ENCODE measurements at places on chromosomes 16 and 17.

DNA sequence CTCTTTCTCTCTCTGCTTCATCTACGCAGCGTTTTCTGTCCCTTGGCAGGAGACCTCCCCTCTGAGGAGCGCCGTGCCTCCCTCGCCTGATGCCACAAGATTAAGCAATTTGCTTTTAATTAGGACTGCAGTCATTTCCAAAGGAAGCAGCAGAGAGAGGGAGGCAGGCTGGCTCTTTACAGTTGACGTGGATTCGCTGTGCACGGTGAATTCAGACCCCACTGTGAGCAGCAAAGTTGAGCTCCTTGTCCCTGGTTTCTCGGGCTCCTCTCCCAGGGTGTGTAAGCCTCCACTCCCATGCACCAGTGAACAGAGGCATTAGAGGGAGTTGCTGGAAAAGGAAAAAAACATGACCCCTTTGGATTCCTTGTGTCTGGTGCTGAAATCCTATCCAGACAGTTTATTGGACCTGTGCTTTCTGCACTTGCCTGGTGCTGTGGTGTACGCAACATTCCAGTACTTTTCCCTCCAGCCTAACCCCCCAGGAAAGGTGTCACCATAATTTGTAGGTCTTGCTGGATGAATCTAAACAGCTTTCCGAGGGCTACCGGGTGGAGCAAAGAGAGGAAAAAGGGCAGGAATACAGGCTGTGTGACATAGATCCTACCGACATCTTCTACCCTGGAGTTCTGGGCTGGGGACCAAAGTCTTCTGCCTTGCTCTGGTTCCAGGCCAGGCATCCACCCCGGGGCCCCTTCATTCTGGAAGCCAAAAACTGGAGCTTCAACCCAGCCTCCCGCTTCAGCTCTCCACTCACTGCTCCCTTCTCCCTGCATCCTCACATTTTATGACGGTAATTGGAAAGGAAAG, 171.0 kb downstream of the MAF start:
- no peaks in the 10 kb centered on the region for H3K36me3 ChIP-seq
- no peak for DNase-seq
- no peaks in the 10 kb centered on the region for H3K4me1 ChIP-seq
- H3K4me3 ChIP-seq, result no peak overlapping the region
- no peak overlapping the region for H3K27ac ChIP-seq

GRCh38 chr16:19071811-19072777, 4.7 kb downstream of the COQ7 start:
- no peak overlapping the region for H3K27ac ChIP-seq
- peak; percentile 72 for DNase-seq
- no peaks in the 10 kb centered on the region for H3K4me1 ChIP-seq
- peaks cover 34% of the 10 kb centered on the region for H3K36me3 ChIP-seq
- H3K4me3 ChIP-seq, result no peak overlapping the region

GRCh38 chr16:47004652-47005051, 31.2 kb upstream of the DNAJA2 start:
- no peak overlapping the region for H3K4me3 ChIP-seq
- H3K27ac ChIP-seq, result no peak overlapping the region
- no peaks in the 10 kb centered on the region for H3K4me1 ChIP-seq
- DNase-seq, result no peak

DNA sequence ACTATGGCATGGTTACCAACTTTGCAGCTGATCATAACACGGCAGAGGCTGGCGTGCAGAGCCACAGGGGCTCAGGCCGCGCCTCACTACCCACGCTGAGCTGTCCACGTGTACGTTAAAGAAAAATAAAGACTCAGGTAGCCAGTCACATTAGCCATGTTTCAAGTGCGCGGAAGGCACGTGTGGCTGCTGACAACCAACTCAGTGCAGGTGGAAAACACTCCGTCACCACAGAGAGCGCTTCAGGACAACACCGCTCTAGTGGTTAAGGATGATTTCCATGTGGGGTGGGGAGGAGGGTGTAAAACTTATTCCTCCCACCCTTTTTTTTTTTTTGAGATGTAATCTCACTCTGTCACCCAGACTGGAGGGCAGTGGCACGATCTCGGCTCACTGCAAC, 33.8 kb downstream of the ZCCHC14 start:
- peaks cover 37% of the 10 kb centered on the region for H3K36me3 ChIP-seq
- no peak overlapping the region for H3K27ac ChIP-seq
- H3K27me3 ChIP-seq, result no peaks in the 10 kb centered on the region
- H3K4me1 ChIP-seq, result no peaks in the 10 kb centered on the region

- H3K27me3 ChIP-seq, result no peaks in the 10 kb centered on the region
- H3K36me3 ChIP-seq, result peaks cover 8% of the 10 kb centered on the region
Observed at GRCh38 chr17:75010683-75011400, 1.6 kb upstream of the MRPL58 start.

GRCh38 chr17:61456688-61457225, 4.5 kb downstream of the TBX4 start:
- no peak for DNase-seq
- no peaks in the 10 kb centered on the region for H3K4me1 ChIP-seq
- peak overlapping the region; percentile 74 for H3K4me3 ChIP-seq
- H3K36me3 ChIP-seq, result no peaks in the 10 kb centered on the region

DNA sequence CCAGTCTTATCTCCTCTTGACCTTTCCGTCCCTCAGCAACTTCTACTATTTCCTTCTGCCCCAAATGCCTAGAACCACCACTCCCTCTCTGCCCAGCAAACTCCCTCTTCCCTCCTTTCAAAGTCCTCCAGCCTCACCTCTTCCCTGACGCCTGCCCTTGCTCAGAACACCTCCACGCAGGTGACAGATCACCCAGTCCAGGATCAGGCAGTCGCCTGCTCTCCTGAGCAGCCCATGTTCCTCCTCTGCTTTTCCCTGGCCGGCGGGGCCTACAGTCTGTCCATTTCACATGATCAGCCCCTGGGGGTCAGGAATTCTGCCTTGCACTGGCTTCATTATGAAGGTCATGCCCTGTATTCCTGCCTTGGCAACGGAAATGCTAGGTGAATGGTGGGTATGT, 422 bp downstream of the CD300LF start:
- no peaks in the 10 kb centered on the region for H3K4me1 ChIP-seq
- H3K4me3 ChIP-seq, result no peak overlapping the region
- no peaks in the 10 kb centered on the region for H3K27me3 ChIP-seq
- no peaks in the 10 kb centered on the region for H3K36me3 ChIP-seq

GRCh38 chr17:17508019-17508535, 11.9 kb upstream of the RASD1 start:
- H3K4me3 ChIP-seq, result no peak overlapping the region
- no peaks in the 10 kb centered on the region for H3K4me1 ChIP-seq
- H3K36me3 ChIP-seq, result no peaks in the 10 kb centered on the region
- no peaks in the 10 kb centered on the region for H3K27me3 ChIP-seq

DNA sequence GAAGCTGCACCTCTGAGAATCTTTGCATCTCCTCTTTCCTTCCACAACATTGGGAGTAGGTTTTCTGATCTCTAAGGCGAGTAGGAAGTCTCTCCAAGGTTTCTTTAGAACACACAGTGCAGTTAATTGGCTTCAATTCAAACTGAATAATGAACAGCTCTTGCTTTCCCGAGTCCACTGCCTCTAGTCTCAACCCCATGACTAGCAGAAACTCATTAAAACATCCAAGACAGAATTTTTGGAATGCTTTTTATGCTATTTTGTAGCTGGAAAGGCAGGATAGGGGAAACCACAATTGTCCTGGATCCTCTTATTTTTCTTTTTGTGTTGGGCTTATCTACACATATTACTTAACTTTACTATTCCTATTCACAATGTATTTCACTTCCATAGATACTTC, 206.6 kb downstream of the CDH8 start:
- H3K4me1 ChIP-seq, result no peaks in the 10 kb centered on the region
- no peak overlapping the region for H3K27ac ChIP-seq

DNA sequence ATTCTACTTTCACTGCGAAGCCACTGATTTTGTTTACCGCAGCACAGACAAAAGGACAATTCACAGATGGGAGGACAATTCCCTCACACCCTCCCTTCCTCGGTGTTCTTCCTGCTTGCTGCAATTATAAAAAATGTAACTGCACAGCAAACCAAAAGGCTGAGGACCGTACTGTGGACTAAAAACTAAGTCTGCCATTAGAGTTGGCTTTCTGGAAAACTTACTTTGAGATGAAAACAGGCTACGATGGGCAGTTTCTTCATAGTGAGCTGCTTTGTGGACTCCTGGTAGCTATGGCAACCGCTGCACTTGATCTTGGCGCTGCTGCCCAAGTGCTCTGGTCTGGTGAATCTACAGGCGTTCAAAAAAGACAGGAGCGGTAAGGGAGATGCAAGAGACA, 35.2 kb downstream of the USP22 start:
- H3K4me3 ChIP-seq, result no peak overlapping the region
- no peak overlapping the region for H3K27ac ChIP-seq
- H3K27me3 ChIP-seq, result no peaks in the 10 kb centered on the region
- DNase-seq, result no peak

- H3K4me1 ChIP-seq, result peaks cover 6% of the 10 kb centered on the region
- H3K36me3 ChIP-seq, result no peaks in the 10 kb centered on the region
- no peak overlapping the region for H3K27ac ChIP-seq
- no peak overlapping the region for H3K4me3 ChIP-seq
Observed at GRCh38 chr16:19841184-19841583, 43.5 kb downstream of the GPRC5B start.

- no peak overlapping the region for H3K4me3 ChIP-seq
- H3K4me1 ChIP-seq, result no peaks in the 10 kb centered on the region
- no peaks in the 10 kb centered on the region for H3K36me3 ChIP-seq
- H3K27me3 ChIP-seq, result no peaks in the 10 kb centered on the region
Observed at GRCh38 chr17:72301887-72302286, 181.1 kb downstream of the SOX9 start.

DNA sequence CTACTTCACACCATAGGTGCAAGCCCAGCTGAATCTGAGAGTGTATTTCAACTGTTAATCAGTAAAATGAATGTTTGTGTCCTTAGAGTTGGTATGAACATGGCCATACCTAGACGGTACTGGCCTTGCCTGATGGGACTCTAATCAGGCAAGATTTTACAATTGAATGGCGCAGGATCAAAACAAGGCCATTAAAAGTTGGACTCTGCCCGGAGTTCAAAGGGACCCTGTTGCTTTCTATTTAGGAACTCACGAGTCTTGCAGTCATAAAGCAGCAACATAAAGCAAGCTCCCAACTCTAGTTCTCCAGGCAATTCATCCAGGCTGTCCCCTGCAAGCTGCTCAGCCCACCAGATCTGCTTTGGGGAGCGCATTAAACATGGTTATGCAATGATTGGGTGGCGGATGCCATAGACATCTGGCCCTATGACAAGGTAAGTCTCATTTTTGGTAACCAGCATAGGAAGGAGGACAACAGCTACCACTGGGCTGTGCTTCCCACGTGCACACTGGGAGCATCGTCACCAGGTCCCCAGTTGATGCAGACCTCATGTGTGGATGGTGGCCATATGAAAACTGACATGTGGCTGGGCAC, 8.8 kb downstream of the TMEM186 start:
- no peaks in the 10 kb centered on the region for H3K4me1 ChIP-seq
- H3K4me3 ChIP-seq, result no peak overlapping the region
- H3K27ac ChIP-seq, result no peak overlapping the region
- no peak for DNase-seq
- no peaks in the 10 kb centered on the region for H3K36me3 ChIP-seq

Measured in H9 (cell line).